ENCODE measurements at places on chromosomes 6 and 20.
A peak's percentile ranks its signal among the peaks of the same experiment; 100 is the strongest.

GRCh38 chr6:131628726-131629125 lies 684 bp upstream of the MED23 start:
- DNase-seq = no peak

DNA sequence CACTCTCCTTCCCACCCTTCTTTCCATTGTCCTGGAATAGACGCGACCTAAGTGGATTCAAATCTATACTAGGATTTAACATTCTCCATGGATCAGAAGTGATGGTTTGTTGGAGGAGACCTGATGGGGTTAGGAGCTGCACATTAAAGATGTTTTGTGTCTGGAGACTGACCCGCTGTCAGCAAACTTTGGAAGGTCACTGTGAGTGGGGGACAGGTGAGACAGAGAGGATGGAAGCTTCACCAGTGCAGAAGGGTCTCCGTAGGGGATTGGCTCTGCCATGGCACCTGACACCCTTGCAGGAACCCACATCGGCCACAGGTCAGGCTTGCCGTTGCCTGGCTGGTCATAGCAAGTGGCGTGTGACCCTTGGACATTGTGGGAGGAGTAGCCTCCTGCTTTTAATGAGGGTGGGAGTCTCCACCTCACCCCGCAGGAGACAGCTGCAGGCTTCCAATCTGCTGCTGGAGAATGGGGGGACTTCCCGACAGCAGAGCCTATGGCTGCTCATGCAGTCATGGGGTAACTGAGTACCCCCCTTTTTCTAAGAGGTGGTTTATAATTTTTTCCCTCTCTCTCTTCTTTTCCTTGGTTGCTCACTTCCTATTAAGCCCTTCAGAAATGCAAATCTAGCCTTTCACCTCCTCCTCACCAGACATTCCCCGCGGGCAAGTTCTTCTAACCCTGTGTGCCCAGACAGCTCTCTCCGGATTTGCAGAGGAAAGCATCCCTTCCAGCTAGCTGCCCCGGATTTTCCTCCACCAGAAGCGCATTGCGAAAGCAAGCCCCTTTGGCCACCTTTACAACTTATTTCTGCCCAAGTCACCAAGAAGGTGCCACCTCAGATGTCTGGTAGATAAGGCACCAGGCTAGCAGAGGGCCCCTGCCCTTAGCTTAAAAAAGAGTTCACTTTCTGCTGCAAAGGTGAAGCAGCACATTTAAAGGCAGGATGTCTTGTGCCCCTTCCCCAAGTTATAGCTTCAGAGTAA lies 53.5 kb downstream of the DACT2 start:
- DNase-seq = no peak

- DNase-seq = no peak
Observed at GRCh38 chr6:41757271-41757670, 10.1 kb upstream of the PGC start.

DNA sequence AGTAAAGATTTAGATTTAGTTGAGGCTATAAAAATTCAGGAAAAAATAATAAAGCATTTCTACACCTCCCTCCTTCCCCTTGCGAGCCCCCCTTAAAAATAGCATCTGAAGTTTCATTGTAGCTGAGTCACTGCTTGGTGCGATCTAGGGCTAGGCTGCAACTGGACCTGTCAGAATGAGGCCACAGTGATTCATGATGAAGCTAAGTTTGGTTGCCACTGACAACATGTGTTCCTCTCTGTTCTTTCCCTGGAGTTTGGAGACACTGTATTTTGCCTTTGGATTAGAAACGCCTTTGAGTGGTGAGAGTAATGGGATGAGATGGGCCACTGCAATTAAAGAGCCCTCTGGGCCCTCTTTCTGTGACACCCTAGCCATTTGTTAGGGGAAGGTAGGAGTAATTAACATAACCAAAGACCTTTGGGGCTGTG lies 334.1 kb downstream of the NRN1 start:
- no peak for DNase-seq

DNA sequence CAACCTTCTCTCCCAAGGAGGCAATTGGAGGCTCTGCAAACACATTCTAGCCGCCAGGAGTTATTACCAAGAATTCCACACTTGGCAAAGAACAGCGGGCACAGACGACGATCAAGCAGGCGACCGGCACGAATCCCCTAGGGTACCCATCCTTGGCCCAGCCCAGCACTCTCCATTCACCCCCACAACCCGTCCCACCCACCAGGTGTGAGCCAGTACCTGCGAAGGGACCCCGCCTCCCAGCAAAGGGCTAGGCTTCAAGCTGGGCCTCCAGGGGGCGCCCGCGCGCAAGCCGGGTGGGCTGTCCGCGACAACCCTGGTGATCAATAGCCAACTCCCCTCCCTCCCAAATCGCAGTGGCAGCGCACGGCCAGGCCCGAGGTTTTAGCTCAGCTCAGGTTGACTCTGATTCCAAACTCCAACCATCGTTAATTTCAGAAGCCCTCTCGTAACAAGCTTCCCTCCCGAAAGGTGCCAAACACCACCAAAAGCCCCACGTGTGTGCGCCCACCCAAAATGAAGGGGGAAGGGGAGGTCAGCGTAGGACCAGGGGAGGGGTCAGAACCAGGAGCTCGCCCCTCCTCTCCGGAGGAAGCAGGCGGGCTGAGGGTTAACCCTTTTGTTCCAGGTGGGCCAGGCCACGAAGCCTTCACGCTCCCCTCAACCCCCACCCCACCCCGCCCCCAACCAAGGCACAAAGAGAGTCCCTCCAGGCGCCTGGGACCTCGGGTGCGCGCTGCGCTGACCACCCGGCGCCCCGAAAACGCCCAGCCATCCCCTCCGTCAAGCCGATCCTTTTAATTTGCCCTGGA lies 2.1 kb downstream of the SALL4 start:
- peak; percentile 37 for DNase-seq

DNA sequence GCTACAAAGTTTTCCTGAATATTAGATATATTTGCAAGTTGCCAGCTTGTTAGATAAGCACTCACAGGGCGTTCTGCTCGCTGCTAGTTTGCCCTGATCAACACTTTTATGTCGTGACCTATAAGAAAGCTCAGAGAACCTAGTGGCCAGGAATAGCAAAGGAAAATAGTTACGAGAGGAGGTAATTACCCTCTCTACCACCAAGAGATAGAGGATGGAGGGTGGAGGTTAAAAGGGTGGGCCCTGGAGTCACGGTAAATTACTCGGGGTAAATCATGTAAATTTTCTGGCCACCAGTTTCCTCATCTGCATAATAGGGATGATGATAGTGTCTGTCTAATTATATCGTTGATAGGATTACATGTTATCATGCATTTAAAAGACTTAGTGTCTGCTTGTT lies 87.2 kb downstream of the JPH2 start:
- DNase-seq = no peak

GRCh38 chr20:3828798-3829197 lies 8.5 kb downstream of the AP5S1 start:
- DNase-seq = no peak

DNA sequence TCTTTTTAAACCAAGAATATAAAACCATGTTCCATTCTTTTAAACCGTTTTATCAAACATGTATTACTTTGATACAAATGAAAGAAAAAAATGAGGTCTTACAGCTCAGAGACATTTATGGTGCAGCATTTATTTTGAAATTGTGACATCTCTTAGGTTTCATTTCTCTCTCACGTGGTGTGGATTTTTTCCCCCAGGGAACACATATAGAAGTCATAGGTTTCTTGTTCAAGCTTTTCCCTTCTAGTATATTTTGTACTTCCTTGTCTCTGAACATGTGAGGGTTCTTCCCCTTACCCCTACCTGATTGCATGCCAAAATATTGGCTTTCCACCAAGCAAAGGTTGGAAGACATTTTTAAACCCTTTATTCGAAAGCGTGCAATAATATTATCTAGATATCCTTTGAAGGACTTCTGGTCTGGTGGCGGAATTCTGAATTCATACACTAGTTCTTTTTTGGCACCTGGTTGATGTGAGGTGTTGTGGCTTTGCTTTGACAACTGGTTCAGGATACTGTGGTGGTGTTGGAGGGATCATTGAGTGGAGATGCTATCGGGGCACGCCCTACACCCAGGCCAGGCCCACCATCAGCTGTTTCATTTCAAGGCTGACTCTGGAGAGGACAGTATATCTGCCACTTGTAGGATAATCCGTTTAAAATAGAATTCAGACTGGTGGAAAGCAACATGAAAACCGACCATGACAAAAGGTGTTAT lies 5.6 kb upstream of the FAM50B start:
- no peak for DNase-seq

DNA sequence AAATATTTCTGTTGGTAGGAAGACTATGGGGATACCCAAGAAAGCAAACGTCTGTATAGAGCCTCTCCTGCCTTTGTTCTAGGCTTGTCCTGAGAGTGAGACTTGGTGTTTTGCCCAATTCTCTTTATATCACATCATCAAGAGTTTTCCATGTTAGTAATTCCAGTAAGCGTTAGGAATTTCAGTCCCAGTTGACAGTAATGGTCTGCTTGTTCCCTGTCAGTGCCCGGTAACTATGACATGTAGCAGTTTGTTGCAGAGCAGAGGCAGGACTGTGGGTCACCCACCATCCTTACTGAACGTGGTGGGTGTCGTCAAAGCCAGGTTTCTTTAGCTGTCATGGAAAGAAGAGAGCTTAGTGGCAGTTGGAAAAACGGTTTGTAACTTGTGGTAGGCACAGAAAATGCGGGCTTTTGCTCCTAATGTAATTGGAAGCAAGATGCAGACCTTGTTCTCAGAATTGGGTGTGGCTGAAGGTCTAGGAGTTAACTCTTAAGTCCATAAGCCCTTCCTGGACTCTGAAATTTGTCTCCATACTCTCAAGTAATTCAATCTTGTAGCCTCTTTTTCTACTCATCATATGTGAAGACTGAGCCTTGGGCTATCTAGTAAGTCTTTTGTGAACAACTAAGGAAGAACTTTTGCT lies 188.8 kb downstream of the TMEM242 start:
- DNase-seq = no peak

- DNase-seq = no peak
Observed at GRCh38 chr6:53391170-53391569, 42.4 kb upstream of the ELOVL5 start.

GRCh38 chr6:10553871-10554270 lies 32.7 kb downstream of the GCNT2 start:
- DNase-seq = no peak

DNA sequence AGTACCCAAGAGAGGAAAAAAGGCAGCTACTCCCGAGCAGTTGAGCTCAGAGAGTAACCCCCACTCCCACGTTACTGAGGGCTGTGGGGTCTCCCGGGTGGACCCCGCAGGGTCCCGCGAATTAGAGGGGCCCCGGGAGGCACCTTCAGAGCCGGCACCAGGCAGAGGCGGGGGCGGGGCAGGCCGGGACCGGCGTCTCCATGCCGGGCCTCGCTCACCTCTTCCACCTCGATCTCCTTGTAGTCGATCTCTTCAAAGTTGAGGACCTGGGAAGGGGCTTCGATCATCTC lies 381 bp downstream of the MAP3K7 start:
- peak; percentile 20 for DNase-seq

- no peak for DNase-seq
Observed at GRCh38 chr6:21582651-21583050, 10.9 kb upstream of the SOX4 start.

DNA sequence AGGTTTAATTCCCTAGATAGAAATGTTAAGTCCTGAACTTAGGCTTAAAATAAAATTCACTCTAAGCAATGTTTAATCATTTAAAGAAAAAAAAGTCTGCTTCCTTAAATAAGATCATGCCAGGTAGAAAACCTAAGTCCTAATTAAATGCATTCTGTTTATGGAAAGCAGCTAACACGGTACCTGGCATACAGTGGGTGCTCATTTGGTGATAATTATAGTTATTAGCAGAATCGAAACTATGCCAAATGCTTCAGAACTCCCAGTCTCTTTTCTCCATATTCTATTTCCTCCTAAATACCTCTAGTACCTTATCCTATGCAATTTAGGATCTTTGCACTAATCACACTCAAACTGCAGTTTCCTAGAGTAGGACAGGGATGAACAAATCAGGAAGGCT lies 331.8 kb downstream of the EPHA7 start:
- no peak for DNase-seq

- DNase-seq = no peak
Observed at GRCh38 chr6:156306531-156306930, 470.6 kb upstream of the ARID1B start.

DNA sequence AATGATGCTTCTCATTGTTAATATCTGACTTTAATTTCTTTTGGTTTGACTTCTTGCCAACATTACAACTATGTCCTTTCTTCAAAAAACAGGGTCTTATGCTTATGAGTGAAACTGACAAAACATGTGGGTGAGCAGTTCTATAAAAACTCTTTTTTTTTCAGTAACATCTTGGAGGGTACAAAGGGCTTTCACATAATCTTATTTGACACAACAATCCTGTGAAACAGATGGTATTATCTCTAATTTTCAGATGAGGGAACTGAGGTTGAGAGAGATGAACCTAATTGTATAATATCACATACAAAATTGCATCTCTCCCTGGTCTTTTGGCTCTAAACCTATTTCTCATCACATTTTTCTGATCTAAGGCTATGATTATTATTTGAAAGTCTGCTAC lies 38.3 kb downstream of the MAPK14 start:
- DNase-seq = no peak

GRCh38 chr6:73532293-73532692 lies 11.5 kb upstream of the EEF1A1 start:
- no peak for DNase-seq

- no peak for DNase-seq
Observed at GRCh38 chr6:144075875-144076274, 19.5 kb downstream of the SF3B5 start.

DNA sequence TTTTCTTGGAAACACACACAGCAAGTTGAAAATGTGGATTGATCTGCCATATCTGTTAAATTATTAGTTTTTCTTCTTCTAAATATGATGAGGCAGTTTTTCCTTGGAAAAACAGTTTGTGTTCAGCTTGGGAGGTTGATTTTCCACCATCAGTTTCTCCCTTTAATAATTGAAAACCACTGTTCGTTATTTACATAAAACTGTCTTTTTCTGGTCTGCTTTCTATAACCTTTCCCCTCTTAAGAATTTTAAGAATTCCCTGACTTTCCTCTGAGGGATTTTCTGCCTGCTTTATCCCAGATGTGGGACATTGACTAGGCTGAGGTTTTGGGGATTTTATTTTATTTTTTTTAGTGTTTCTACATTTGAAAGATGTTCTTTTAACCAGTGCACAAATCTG lies 27.2 kb downstream of the DSE start:
- no peak for DNase-seq

DNA sequence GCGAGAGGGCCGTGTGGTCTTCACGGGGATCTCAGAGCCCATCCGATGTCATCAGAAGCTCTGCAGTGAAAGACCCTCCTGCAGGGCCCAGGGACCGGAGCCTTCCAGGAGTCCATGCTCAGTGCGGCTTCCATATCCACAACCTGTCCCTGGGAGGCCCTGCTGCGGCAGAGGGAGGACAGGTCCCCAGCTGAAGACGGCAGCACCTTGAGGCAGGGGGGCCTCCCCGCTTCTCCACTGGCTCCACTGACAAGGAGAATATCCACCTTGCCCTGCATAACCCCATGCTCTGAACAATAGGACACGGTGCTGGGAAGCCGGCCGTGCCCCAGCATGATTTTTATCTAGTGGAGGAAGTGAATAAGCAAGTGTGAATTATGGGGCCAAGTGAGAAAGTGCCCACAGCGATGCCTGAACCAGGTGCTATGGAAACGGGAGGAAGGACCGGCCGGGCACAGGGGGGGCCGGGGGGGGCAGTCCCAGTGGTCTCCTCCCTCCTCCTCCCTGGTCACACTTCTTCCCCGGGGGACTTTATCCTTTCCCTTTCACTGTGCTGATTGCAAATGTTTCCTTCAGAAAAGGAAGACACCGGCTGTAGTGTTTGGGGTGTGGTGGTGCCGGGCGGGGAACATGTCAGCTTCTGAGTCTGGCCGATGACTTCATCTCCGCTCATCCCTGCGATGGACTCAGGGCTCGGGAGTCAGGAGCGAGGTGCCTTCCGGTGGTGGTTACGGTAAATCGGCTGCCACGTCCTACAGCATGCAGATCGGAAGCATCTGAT lies 225.1 kb downstream of the ERMARD start:
- DNase-seq = no peak

GRCh38 chr20:13340088-13340487 lies 119.0 kb downstream of the ISM1 start:
- no peak for DNase-seq

All from stimulated activated CD4-positive, alpha-beta T cell treated with anti-CD3 and anti-CD28 coated beads, Interleukin-1b, Interleukin-23, amount 100 ng/mL, for 1 hour (primary cell).